ENCODE measurements at places on chromosomes 6 and 20.

- DNase-seq = no peak
Measured at GRCh38 chr6:106115286-106115685, 29.1 kb downstream of the PRDM1 start.

GRCh38 chr6:107408714-107409113, 50.6 kb downstream of the PDSS2 start:
- DNase-seq = no peak

DNA sequence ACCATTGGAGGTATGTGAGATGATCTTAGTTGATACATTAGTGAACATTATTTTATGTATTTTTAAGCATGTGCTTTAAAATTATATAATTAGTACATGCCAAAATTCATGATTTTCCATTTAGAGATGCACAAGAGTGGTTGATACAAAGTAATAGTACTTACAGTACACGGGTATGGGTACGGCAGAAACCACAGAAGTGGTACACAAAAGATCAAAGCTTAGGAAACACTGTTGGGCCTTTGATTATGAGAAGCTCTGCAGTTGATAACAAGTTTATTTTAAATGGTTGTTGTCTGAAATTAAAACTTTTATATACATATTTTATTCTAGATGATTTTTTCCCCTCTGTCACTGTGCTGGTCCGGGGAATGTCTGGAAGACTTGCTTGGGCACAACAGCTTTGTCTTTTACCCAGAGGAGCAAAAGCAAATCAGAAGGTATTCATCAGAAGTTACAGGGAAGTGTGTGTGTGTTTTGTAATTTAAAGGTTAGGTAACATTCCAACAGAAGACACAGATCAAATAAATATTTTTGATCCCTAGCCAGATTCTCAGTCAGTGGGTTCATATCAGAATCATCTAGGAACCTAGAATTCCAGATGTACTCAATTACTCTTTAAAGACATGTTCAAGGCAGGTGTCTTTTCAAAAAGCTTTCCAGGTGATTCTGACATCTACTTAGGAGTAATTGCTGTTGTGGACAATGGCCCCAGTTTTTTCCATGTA, 32.5 kb upstream of the ADIG start:
- no peak for DNase-seq

- DNase-seq = no peak
Measured at GRCh38 chr6:137875058-137875520, 8.0 kb downstream of the TNFAIP3 start.

DNA sequence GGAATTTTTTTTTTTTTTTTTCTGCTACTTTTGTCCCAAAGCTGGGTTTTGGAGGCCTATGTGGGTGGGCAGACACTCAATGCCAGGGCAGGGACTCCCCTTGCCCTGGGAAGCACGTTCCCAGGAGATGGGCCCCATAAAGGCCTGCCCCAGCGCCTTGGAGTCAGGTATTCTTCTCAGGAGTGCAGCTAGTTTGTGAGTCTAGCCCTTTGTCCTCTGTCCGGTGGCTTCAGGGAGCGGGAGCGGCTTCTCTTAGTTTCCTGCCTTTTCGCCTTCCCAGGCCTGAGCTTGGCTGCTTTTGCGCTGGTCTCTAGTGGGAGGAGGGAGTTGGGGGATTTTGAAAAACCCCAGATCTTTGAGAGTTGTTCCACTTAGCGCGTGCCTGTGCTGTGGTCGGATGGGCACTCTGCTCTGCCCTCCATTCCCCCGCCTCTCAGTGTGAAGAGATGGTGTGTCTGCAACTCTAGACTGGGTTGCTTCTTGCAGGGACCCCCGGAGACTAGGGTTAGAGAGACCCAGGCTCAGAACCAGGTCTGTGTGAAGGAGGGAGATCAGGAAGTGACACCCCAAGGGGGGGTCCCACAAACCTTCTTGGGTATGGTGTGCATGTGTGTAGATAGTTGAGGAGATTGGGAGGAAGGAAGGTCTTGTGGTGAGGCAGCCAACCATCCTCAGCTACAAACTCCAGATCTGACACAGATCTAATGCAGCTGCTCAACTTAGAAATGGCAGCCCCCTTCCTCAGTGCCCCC, 1.3 kb downstream of the PLCG1 start:
- no peak for DNase-seq

DNA sequence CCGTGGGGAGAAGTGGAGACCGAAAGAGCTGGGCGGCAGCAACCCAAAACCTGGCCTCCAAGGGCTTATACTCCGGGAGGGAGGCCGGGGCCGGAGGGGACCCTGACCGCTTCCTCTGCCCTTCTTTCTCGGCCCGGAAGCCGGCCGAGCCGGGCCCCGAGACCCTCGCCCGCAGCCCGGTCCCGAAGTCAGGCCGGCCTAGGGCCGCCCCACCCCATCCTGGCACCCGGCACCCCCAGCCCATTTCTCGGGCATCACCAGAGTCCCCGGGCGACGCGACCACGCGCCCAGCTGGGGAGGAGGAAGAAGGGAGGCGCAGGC, 572 bp upstream of the ZDHHC14 start:
- DNase-seq = no peak

DNA sequence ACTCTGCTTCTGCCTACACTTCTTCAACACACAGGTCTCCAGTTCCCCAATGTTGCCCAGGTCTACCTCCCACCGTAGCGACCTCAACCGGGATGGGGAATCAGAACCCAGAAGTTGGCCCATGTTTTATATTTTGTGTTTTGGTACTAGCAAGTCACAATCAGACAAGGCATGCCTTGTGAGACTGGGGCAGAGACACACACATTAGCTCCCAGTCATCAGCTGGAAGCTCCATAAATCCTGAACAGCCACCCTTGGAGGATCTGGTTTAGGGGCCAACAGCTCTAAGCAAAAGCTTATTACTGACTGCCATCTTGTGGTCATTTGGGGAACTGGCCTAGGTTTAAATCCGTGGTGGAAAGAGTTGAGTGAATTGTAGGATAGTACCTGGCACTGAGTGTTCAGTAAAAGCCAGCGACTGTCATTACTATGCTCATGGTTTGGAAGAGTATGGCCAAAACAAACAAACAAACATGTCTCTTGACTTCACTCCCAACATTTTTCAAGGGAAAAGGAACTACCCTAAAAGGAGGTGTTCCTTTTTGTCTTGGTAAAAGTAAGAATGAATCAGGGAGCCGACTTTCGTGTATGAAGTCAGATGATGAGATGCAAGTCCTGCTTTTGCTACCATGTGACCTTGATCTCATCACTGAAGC, 40.5 kb downstream of the PIM1 start:
- DNase-seq = peak; percentile 63

GRCh38 chr6:13854716-13855250, 40.4 kb upstream of the MCUR1 start:
- DNase-seq = no peak

DNA sequence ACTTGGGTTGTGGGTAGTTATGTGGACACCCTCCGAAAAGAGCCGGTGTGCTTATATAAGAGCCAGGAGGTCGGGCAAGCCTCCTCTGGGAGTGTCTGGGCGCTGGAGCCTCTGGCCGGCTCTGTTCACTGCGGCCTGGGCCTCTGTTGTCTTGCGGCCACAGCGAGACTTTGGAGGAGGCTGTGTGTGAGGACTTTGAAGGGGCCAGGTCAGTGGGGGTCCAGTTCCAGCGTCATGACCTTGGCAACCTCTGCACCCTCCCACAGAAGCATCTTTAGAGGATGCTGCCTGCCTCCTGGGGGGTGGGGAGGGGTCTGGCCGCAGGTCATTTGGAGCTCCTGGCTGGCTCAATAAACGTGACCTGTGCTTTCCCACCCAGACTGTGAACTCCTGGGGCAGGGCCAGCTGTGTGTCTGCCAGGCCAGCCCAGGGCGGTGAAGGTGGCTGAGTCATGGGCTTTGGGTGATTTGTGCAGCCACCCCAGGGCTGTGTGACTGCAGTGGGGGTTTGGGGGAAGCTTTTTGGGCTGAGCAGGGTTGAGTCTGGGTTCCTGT, 1.2 kb downstream of the TCEA2 start:
- no peak for DNase-seq

DNA sequence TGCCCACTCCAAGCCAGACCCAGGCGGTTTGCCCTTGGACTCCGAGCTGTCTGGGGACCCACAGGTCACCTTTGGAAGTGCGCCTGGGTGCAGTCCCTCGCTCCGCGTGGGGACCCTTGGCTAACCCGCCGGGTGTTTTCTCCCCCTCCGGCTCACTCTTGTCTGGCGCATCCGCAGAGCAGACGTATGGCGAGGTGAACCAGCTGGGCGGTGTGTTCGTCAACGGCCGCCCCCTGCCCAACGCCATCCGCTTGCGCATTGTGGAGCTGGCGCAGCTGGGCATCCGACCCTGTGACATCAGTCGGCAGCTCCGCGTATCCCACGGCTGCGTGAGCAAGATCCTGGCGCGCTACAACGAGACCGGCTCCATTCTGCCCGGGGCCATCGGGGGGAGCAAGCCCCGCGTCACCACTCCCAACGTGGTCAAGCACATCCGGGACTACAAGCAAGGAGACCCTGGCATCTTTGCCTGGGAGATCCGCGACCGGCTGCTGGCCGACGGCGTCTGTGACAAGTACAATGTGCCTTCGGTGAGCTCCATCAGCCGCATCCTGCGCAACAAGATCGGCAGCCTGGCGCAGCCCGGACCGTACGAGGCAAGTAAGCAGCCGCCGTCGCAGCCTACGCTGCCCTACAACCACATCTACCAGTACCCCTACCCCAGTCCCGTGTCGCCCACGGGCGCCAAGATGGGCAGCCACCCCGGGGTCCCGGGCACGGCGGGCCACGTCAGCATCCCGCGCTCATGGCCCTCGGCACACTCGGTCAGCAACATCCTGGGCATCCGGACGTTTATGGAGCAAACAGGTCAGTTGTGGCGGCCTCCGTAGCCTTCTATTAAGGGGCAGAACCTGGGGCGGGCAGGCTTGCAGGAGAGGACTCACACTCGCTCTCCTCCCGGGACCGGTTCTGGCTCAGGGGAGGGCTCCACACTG, 1.1 kb downstream of the PAX1 start:
- no peak for DNase-seq

DNA sequence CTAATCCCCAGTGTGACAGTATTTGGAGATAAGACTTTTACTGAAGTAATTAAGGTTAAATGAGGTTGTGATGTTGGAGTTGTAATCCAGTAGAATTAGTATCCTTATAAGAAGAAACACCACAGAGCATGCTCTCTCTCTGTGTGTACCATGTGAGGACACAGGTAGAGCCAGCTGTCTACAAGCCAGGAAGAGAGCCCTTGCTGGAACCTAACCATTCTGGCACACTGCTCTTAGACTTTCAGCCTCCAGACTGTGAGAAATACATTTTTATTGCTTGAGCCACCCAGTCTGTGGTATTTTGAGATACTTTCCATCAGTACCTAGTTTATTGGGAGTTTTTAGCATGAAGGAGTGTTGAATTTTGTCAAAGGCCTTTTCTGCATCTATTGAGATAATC, 110.2 kb downstream of the PHF3 start:
- no peak for DNase-seq

- DNase-seq = no peak
Measured at GRCh38 chr6:112470376-112470775, 123.2 kb downstream of the RFPL4B start.

- DNase-seq = no peak
Measured at GRCh38 chr6:13613029-13613594, 2.0 kb upstream of the NOL7 start.

DNA sequence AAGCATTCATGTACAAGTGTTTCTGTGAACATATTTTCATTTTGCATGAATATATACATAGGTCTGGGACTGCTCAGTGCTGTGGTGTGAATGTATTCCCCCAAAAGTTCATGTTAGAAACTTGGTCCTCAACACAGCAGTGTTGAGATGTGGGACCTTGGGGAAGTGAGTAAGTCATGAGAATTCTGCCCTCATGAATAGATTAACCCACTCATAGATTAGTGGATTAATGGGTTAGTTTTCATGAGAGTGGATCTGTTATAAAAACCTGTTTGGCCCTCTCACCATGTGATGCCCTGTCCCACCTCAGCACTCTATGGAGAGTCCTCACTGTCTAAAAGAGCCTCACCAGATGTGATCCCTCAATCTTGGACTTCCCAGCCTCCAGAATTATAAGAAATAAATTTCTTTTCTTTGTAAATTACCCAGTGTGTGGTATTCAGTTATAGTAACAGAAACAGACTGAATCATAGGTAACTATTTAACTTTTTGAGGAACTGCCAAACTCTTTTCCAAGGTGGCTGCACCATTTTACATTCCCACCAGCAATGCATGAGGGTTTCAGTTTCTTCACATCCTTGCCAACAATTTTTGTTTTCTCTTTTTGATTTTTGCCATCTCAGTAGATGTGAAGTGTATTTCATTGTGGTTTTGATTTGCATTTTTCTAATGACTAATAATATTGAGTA, 45.3 kb downstream of the QRSL1 start:
- no peak for DNase-seq

DNA sequence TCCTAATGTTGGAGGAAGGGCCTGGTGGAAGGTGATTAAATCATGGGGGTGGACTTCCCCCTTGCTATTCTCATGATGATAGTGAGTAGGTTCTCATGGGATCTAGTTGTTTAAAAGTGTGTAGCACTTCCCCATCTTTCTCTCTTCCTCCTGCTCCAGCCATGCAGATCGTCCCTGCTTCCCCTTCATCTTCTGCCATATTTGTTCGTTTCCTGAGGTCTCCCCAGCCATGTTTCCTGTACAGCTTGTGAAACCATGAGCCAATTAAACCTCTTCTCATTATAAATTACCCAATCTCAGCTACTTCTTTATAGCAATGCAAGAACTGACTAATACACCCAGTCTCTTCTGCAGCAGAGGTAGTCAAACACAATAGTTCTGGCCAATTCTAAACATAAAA, 5.4 kb downstream of the EPM2A start:
- no peak for DNase-seq

- DNase-seq = no peak
Measured at GRCh38 chr6:28137505-28137981, 4.1 kb upstream of the ZKSCAN8 start.

Data from NCI-H1436 (cell line).